ENCODE measurements at places on chromosomes 6 and 20. TPM values are rescaled to one million over a fixed set of nuclear protein-coding genes. Genes with fewer than 3 reads are reported as not detected.

Gene NNAT
- total RNA-seq: 7.4 TPM

Gene BTNL2
- not detected for total RNA-seq

Gene SLC22A7
- not detected for total RNA-seq

Gene SCAND1
- total RNA-seq: 65.0 TPM

Gene GCNT2
- total RNA-seq: 7.9 TPM

Gene CCN6
- not detected for total RNA-seq

Gene ZHX3
- total RNA-seq: 43.8 TPM

Gene GSTA2
- total RNA-seq: not detected

Gene IL20RA
- 4.6 TPM for total RNA-seq

Gene CBLN4
- total RNA-seq: 0.13 TPM

Gene MYCT1
- total RNA-seq: 19.0 TPM

- no peak for DNase-seq
Observed at GRCh38 chr6:135087403-135087802, 32.8 kb upstream of the HBS1L start.

- DNase-seq: no peak
Observed at GRCh38 chr6:87378947-87379346, 28.8 kb upstream of the CFAP206 start.

- no peak for DNase-seq
Observed at GRCh38 chr20:46943861-46944591, 49.4 kb downstream of the EYA2 start.

- DNase-seq: no peak
Observed at GRCh38 chr6:71446470-71446869, 157.9 kb downstream of the OGFRL1 start.

DNA sequence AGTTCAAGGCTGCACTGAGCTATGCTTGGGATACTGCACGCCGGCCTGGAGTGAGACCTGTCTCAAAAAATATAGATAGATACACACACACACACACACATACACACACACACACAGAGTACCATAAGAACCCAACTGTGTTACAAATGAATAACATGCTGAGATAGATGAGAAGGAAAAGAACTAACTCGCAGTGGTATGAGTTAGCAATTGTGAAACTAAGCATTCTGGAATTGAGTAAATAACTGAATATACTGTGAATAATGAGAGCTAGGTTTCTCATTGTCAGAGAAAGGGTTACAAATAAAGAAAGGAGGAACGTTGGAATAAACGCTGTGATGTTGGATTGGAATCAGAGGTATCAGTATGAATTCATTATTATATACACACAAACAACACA, 14.6 kb upstream of the FAXC start:
- no peak for DNase-seq

DNA sequence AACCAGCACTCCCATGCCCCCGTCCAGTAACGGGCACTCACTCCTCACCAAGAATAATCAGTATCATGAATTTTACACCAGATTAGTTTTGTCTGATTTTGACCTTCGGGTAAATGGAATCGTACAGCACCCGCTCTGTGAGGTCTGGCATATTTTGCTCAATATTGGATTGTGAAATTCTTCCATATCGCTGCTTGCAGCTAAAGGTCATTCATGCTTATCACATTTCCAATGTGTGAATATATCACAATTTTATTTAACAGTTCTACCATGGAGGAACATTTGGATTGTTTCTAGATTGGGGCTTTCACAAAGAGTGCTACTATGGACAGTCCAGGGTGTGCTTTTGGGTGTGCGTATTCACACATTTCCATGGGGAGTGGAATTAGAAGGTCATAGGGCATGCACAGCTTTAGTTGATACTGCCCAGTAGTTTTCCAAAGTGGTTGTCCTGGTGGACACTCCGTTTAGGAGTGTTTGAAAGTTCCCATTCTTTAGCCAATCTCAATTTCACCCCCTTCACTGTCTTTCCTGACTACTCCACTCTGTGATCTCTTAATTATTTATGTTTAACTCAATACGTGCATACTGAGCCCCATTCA, 86.6 kb downstream of the ISM1 start:
- no peak for DNase-seq

DNA sequence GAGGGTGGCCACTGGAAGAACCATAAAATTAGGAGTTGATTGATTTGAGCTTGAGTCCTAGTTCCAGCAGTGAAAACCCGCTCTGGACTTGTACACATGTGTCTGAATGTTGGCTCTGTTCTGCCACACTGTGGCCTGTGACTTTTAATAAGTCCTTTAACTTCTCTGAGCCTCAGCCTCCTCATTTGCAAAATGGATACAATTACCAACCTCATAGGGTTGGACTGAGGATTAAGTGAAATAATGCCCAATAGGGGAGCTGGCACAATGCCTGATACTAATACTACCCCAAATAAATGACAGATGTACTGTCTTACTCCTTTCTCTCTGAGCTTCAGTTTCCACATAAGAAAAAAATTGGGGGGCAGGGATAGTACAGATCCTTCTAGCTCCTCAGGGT, 92.6 kb upstream of the RIPOR2 start:
- no peak for DNase-seq
